Mesenchymal stem cell (in vitro differentiated cells and primary cell): ENCODE measurements at places on chromosomes 5 and 9.

DNA sequence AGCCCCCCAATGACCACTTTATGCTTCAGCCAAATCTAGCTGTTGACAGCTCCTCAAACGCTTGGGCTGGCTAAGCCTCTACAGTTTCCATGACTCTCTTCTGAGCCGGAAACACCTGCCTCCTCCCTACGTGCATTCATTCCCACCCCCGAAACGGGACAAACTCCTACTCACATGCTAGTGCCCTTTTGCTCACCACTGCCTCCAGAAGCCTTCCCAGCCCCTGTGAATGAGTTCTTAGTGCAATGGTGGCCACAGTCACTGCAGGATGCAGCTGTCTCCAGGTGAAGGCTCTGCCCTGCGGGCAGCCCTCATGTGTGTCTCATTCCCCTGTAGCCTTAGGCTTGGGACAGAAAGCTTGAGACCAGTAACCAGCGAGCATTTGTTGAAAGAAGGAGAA lies 68.8 kb upstream of the DAB2IP start:
- peaks cover 62% of the 10 kb centered on the region for H3K27me3 ChIP-seq
- no peak overlapping the region for H3K4me3 ChIP-seq
- H3K27ac ChIP-seq: no peak overlapping the region
- DNase-seq: no peak
- no peaks in the 10 kb centered on the region for H3K36me3 ChIP-seq

- no peak for DNase-seq
- H3K4me1 ChIP-seq: no peaks in the 10 kb centered on the region
- H3K27me3 ChIP-seq: no peaks in the 10 kb centered on the region
- no peak overlapping the region for H3K27ac ChIP-seq
Observed at GRCh38 chr5:98128271-98128670, 645.2 kb upstream of the RGMB start.

DNA sequence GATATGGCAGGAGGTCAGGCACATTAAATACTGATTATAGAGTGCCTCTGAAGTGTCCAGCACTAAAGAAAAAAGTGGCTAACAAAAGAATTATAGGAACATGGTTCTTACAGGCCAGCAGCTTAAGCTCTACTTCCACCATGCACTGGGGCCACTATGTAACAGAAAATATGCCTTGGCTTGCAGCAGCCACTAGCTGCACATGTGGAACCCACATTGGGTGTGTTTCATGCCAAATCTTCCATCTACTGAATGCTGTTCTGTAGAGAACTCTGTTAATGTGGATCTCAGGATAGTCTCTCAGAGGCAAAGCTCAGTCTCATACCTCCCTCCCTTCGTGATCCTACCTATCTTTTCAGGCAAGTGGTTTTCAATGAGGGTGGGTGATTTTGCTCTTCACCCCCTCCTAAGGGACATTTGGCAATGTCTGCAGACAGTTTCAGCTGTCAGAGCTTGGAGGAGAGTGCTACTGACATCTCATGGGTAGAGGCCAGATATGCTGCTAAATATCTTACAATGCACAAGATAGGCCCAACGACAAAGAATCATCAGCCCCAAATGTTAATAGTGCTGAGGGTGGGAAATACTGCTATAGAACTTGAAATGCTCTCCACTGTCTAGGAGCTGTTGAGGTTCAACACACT lies 218.9 kb downstream of the TARS1 start:
- DNase-seq: no peak
- peaks cover 6% of the 10 kb centered on the region for H3K4me1 ChIP-seq
- H3K27me3 ChIP-seq: no peaks in the 10 kb centered on the region

DNA sequence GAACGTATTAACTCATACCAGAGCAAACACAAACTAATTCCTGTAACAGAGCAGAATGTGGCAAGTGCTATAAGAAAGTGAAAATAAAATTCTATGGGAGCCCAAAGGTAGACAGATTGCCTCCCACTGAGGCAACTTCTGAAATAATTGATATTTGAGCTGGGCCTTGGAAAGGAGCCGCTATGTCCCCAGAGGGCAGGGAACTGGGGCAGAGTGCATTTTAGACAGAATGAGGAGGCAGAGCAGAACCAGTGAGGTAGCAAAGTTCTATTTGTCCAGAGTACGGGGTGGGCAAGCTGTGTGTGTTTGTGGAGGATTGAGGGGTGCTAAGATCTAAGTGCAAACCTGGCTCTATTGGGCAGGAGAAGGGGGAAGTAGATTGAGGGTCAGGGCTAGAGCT lies 19.8 kb downstream of the CDO1 start:
- peaks cover 10% of the 10 kb centered on the region for H3K27me3 ChIP-seq
- DNase-seq: no peak
- H3K4me3 ChIP-seq: no peak overlapping the region
- no peaks in the 10 kb centered on the region for H3K36me3 ChIP-seq
- H3K4me1 ChIP-seq: no peaks in the 10 kb centered on the region

GRCh38 chr9:121141706-121142105 lies 60.0 kb downstream of the RAB14 start:
- H3K27me3 ChIP-seq: no peaks in the 10 kb centered on the region
- H3K4me1 ChIP-seq: no peaks in the 10 kb centered on the region

DNA sequence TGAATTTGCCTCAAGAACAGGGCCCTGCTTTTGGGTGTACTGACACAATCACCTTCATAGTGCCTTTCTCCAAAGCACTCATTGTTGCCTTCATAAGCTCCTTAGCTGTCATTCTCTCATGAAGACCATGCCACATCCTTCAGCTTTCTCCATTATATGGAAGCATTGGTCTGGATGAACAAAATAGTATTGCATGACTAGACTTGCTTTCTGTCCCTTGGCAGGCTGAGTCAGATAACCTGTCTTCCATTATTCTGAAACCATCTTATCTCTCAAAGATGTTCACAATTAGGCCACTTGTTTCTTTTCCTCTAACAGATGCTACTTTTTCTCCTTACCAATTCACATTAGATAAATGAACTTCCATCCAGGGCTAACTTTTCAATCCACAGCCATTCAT lies 297.9 kb downstream of the IRX1 start:
- H3K27ac ChIP-seq: no peak overlapping the region
- H3K4me1 ChIP-seq: no peaks in the 10 kb centered on the region
- no peak overlapping the region for H3K4me3 ChIP-seq

DNA sequence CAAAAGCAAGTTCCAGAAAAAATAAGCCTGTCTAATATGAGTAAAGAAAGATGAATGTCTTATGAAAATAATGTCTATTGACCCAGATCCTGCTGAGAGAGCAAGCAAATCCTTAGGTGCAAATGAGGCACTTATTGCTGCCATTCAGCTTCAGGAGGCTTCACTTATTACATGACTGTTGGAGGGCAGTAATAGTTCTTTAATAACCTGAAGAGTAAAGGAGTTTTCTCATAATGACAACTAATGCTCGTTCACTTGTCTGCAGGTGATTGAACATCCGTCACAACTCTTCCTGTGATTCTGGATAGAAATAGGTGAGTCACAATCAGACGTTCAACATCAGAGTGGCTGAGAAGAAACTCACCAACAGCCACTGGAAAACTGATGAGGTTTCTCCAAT lies 58.3 kb downstream of the SPOCK1 start:
- no peak for DNase-seq
- no peaks in the 10 kb centered on the region for H3K4me1 ChIP-seq

- DNase-seq: no peak
- no peak overlapping the region for H3K27ac ChIP-seq
- peaks cover 19% of the 10 kb centered on the region for H3K4me1 ChIP-seq
- H3K27me3 ChIP-seq: no peaks in the 10 kb centered on the region
- H3K4me3 ChIP-seq: no peak overlapping the region
Observed at GRCh38 chr5:132096904-132097303, 23.3 kb downstream of the CSF2 start.

DNA sequence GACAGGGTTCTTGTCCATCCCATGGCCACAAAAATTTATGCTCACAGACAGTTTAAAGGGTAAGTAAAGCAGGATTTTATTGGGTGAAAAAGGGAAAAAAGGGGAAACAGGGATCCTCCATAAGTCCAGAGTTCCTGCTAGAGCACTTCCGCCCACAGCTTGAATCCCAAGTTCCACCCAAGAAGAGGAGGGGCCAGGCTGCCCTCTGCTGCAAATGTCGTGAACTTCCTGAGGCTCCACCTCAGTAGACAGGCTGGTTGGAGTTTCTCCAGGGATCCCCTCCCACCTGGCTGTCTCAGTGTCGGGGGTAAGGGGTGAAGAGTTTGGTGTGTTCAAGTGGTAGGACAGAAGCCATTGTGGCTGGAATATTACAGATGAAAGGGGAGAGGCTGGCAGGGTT lies 275.0 kb upstream of the SGCD start:
- no peaks in the 10 kb centered on the region for H3K27me3 ChIP-seq
- no peak for DNase-seq
- H3K27ac ChIP-seq: no peak overlapping the region
- H3K4me3 ChIP-seq: no peak overlapping the region
- no peaks in the 10 kb centered on the region for H3K36me3 ChIP-seq

- H3K27me3 ChIP-seq: no peaks in the 10 kb centered on the region
- no peak for DNase-seq
- H3K4me3 ChIP-seq: no peak overlapping the region
- H3K4me1 ChIP-seq: peaks cover 4% of the 10 kb centered on the region
- no peak overlapping the region for H3K27ac ChIP-seq
Observed at GRCh38 chr5:171575386-171575785, 155.9 kb downstream of the FGF18 start.

DNA sequence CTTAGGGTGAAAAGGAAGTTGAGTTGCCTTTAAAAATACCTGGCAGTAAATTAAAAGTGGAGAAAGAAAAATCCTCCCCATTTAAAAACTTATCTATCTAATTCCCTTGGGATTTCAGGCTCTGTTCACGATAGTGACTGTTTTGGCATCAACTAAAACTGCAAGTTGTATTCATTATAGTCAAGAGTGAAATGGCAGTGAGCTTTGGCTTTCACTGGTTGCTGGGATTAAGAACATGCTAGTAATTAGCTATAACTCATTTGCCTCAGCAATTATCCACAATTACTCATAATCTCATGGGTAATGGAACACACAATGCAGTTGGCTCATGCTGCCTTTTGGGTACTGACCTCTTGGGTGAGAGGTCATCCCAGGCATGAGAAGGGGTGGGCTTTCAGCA lies 250.1 kb downstream of the GAS1 start:
- H3K36me3 ChIP-seq: no peaks in the 10 kb centered on the region
- H3K4me1 ChIP-seq: no peaks in the 10 kb centered on the region
- no peaks in the 10 kb centered on the region for H3K27me3 ChIP-seq
- no peak overlapping the region for H3K4me3 ChIP-seq
- no peak for DNase-seq

- H3K36me3 ChIP-seq: no peaks in the 10 kb centered on the region
- H3K27ac ChIP-seq: no peak overlapping the region
- peaks cover 5% of the 10 kb centered on the region for H3K27me3 ChIP-seq
- peaks cover 10% of the 10 kb centered on the region for H3K4me1 ChIP-seq
- H3K4me3 ChIP-seq: no peak overlapping the region
Observed at GRCh38 chr5:606526-607399, 5.4 kb upstream of the CEP72 start.

DNA sequence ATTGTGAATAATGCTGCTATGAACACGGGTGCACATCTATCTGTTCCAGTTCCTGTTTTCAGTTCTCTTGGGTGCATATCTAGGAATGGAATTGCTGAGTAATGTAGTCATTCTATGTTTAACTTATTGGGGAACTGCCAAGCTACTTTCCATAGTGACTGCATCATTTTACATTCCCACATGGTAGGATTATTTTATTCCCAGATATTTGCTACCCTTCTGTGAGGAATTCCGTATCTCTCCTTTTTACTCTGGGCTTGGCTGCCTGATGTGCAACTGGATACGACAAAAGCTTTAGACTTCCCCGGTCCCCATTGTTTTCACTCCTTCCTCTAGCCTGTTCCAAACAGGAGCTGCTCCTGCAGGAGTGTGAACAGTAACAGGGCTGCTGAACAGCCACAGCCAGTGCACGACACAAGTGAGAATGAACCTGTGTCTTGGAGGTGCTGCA lies 7.2 kb downstream of the TAS2R1 start:
- H3K4me3 ChIP-seq: no peak overlapping the region
- peaks cover 24% of the 10 kb centered on the region for H3K27me3 ChIP-seq
- DNase-seq: peak; percentile 79
- peaks cover 6% of the 10 kb centered on the region for H3K4me1 ChIP-seq

GRCh38 chr5:56549096-56549886 lies 266.1 kb upstream of the MAP3K1 start:
- no peaks in the 10 kb centered on the region for H3K36me3 ChIP-seq
- no peak overlapping the region for H3K4me3 ChIP-seq
- no peaks in the 10 kb centered on the region for H3K4me1 ChIP-seq
- H3K27me3 ChIP-seq: no peaks in the 10 kb centered on the region

GRCh38 chr5:148543727-148544126 lies 110.6 kb downstream of the HTR4 start:
- H3K4me1 ChIP-seq: no peaks in the 10 kb centered on the region
- no peak overlapping the region for H3K27ac ChIP-seq
- H3K27me3 ChIP-seq: no peaks in the 10 kb centered on the region
- no peak for DNase-seq
- H3K4me3 ChIP-seq: no peak overlapping the region

DNA sequence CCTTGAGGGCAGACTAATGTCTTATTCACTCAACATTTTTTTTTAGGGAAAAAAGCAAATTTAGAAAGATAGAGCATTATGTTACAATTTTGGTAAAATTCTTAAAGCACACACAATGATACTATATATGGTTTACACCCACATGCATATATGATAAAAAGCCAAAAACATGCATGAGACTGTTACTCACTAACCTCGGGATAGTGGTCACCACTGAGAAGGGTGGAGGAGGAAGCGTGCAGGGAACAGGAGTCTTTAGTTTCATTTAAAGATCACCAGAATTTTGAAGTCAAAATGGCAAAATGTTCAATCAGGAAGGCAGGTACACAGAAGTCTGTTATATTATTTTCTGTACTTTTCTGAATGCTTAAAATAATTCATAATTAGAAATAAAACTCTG lies 9.2 kb downstream of the ARL15 start:
- H3K36me3 ChIP-seq: no peaks in the 10 kb centered on the region
- no peak for DNase-seq
- H3K27ac ChIP-seq: no peak overlapping the region
- peaks cover 2% of the 10 kb centered on the region for H3K4me1 ChIP-seq
- no peak overlapping the region for H3K4me3 ChIP-seq

DNA sequence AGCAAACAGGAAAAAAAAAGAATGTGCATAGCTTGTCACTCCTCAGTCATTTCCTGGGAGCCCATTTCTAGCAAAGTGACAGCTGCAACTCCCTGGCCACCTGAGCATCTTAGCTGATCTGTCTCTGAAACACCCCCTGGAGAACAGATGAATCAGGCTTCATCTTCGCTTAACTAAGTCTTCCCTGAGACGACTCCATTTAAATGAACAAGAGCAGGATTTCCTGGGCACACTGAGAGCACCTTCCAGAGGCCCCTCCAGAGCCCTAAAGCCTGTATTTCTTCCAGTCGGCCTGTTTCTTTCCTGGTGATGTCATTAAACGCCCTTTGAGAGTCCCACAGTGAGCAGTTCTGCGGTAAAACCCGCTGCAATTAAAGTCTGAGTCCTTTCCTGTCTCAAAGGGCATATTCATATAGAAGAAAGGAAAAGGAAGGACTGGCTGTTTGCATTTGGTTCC lies 13.9 kb downstream of the TGFBI start:
- no peaks in the 10 kb centered on the region for H3K27me3 ChIP-seq
- H3K36me3 ChIP-seq: peaks cover 68% of the 10 kb centered on the region
- no peak overlapping the region for H3K4me3 ChIP-seq
- H3K27ac ChIP-seq: peak overlapping the region; percentile 65
- peaks cover 11% of the 10 kb centered on the region for H3K4me1 ChIP-seq
